T-helper 22 cell (primary cell): ENCODE measurements at places on chromosomes 5 and 9.

- DNase-seq, result no peak
Observed at GRCh38 chr9:135648494-135649410, 9.4 kb upstream of the GLT6D1 start.

GRCh38 chr9:130229759-130230158 is 35.8 kb upstream of the HMCN2 start:
- no peak for DNase-seq

DNA sequence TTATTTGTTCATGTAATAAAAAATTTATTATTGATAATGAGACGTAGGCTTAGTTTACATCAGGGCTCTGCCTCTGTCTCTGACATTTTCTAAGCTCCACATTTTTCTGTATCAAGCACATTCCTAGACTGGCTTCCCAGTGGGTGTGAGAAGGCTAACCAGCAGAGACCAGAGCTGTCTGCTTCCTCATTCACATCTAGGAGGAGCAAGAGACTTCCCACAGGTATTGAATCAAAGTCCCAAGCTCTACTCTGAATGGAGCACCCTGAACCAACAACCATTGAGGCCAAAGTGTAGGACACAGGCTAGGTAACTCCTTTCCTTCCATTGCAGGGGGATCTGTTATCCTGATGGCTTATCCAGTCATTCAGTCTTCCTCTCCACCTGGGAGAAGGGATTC is 72.4 kb downstream of the PARP8 start:
- no peak for DNase-seq

DNA sequence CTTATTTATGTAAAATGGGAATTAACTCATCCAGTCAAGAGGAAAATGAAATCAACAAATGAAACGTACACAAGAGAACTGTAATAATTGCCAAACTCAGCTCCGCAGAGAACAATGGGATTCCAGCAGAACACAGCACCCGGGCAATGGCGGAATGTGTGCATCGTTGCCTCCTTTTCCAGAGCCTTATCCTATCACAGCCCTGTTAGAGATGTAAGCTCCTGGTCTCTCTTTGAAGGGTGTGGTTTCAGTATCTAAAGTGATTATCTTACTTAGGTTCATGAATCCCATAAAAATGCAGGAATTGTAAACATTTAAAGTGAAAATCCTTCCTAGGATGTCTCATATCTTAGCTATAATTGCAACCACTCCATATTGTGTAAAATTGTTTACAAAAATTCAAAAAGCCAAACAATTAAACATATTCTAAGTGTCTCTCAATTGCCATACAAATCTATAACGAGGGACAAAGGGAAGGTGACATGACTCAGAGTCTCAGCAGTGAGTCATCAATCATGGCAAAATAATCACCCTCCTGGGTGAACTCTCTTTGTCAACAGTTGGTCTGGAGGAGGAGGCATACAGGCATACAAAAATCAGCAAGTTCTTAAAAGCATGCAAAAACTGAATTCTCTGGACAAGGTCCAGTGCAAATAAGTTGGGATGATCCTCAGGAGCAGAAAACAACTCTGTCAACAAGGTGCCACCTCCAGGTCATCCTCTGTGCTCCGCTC is 22.6 kb downstream of the SEMA5A start:
- no peak for DNase-seq

DNA sequence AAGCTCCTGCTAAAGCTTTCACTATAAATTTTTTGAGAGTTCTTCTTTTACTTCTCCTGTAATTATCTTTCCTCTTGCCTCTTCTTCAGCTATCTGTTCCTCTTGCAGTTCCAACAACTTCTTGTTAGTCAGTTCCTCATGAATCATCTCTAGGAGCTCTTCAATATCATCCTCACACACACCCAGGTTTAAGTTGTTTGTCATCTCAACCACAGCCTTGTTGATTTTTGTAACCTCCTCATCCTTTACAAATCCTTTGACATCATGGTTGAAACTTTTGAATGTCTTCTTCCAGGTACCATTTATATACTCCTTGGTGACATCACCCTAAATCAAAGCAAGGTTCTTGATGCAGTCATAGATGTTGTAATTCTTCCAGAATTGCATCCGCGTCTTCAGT is 106.3 kb upstream of the MAMDC2 start:
- no peak for DNase-seq

GRCh38 chr5:10863763-10864383 is 102.8 kb upstream of the DAP start:
- no peak for DNase-seq

- DNase-seq, result no peak
Observed at GRCh38 chr9:131691969-131692611, 47.8 kb downstream of the RAPGEF1 start.

DNA sequence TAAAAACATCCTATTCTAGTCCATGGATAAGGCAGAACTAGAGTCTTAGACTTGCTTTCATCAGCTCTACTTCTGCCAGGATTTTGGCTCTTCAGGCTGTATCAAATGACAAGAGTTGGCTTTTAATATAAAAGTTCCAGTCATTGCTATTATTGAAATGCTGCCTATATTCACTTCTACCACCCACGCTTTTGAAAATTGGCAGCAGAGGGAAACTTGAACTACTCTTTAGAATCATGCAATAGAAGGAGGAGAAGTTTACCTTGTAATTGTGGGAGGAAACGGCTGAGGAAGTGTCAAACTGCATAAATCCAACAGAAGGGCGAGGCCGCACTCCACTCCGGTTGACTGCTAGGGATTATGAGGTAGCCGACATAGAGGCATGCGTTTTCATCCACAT is 122.6 kb upstream of the BASP1 start:
- no peak for DNase-seq

DNA sequence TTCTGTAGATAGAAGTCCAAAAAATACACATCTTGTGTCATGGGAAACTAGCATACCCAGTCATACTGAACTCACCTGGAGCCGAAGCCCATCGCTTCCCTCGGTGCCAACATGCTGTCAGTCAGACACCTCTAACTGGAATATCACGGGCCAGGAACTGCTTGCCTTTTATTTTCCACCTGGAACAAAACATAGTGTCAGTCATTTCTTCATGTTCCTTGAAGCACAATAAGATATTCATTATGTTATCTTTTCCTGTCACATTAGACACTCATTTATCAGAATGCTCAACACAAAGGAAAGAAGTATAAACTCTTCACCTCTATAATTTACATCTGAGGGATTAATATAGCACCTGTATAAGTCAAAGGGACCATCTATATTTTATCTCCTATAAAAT is 674.4 kb downstream of the PTPRD start:
- DNase-seq, result no peak

DNA sequence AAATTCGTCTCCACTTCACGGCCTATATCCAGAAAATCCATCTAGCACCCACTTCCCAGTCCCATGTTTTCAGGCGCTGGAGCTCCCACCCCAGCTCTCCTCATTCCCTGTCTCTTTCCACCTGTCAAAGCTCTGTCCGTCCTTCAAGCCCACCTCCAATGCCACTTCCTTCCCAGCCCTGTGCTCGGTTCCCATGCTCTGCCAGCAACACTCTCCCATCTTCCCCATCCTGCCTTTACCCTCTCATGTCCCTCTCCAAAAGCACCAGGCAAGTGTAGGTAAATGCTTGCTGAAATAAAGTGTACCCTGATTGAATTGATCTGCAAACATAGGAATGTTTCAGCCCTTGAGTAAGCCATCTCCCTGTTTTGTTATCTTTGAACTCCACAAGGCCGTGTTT is 9.2 kb downstream of the DRD1 start:
- no peak for DNase-seq

DNA sequence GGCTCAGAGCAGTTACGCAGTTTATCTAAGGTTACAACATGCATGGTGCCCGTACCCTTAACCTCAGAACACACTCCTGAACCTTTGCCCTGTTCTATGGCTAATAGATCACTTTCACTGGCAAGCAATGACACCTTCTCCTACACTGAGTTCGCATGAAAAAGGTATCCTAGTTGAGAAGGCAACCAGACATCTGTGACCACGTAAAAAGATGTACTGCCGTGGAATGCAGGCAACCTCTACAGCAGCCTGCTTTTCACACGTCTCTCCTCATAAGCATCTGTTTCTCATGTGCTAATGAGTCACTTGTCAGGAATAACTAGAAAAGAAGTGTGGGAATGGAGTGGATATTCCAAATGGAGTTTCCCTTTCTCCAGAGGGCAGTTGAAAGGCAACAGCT is 71.4 kb downstream of the FBXO38 start:
- DNase-seq, result no peak

GRCh38 chr5:76737846-76738245 is 21.9 kb downstream of the F2R start:
- DNase-seq, result no peak

- DNase-seq, result no peak
Observed at GRCh38 chr5:172585114-172585513, 55.9 kb upstream of the NEURL1B start.

DNA sequence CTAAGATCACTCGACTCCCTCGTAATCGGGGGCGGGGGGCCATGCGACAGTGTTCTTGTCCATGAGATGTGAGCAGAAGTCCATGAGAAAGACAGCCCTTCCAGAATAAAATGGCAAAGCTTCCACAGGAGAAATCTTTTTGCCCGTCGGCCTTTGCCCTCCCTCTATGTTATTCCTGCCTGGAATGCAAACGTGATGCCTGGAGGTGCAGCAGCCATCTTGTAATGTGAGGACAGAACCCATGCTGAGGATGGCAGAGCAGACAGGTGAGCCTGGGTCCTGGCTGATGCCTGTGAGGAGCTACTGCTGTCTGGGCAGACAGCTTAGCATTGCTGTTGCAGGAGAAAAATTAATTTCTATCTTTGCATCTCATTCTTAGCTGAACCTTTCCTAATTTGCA is 17.2 kb downstream of the MED10 start:
- DNase-seq, result no peak
